ENCODE measurements at places on chromosomes 6 and 20. TPM values are rescaled to one million over a fixed set of nuclear protein-coding genes. Genes with fewer than 3 reads are reported as not detected.

RTEL1 gene
- total RNA-seq = 23.6 TPM

EMILIN3 gene
- not detected for total RNA-seq

NKAIN2 gene
- not detected for total RNA-seq

COQ3 gene
- total RNA-seq = 4.0 TPM

HTR1E gene
- total RNA-seq = not detected

Measured in naive thymus-derived CD8-positive, alpha-beta T cell (primary cell).